CD4-positive, alpha-beta memory T cell (primary cell): ENCODE measurements at places on chromosomes 5 and 9. TPM values are rescaled to one million over a fixed set of nuclear protein-coding genes. Genes with fewer than 3 reads are reported as not detected.

- H3K4me1 ChIP-seq: no peaks in the 10 kb centered on the region
- DNase-seq: no peak
- no peaks in the 10 kb centered on the region for H3K36me3 ChIP-seq
- H3K27ac ChIP-seq: no peak overlapping the region
These were observed 71.0 kb downstream of the OSMR start for GRCh38 chr5:38916802-38917201.

DNA sequence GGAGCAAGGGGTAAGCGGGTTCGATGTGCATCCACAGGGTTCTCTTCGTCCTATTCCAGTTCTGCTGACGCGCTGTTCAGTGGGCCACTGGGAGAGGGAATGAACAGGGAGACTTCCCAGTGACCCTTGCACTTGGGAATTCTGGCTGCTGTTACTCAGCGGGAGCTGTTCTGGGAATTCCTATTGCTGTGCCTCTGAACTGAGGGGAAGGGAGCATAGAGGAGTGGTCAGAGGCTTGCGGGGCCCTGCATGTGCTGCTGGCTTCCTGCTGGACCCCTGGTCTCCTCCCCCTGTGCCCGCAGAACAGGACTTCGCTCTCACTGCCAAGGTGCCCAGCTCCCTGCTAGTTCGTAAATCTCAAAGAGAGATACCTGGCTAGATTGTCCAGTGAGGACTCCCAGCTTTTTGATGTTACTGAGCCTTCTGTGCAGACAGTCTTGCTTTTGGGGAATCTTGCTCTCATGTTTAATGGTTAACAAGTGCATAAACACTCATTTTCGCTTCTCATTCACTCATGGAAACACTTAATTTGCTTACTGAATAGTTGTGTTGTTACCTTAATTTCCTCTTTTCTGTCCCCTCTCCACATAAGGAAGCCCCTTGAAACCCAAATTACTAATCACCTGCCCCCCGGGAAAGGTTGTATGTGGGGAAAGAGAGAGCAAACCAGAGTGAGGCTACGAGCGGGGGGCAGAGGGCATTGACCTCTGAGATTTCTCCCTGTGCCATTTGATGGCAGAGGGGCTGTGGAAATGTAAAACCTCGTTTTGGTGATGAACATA is 5.9 kb downstream of the TRIO start:
- H3K27me3 ChIP-seq: no peaks in the 10 kb centered on the region
- H3K4me1 ChIP-seq: no peaks in the 10 kb centered on the region
- DNase-seq: no peak
- H3K27ac ChIP-seq: no peak overlapping the region
- H3K36me3 ChIP-seq: no peaks in the 10 kb centered on the region
- H3K4me3 ChIP-seq: no peak overlapping the region

GRCh38 chr9:134966697-134967546 is 49.2 kb upstream of the FCN1 start:
- H3K36me3 ChIP-seq: no peaks in the 10 kb centered on the region
- H3K27ac ChIP-seq: no peak overlapping the region
- H3K27me3 ChIP-seq: no peaks in the 10 kb centered on the region
- H3K4me1 ChIP-seq: no peaks in the 10 kb centered on the region

GRCh38 chr9:109769250-109769649 is 10.7 kb upstream of the PALM2AKAP2 start:
- no peaks in the 10 kb centered on the region for H3K36me3 ChIP-seq
- no peaks in the 10 kb centered on the region for H3K27me3 ChIP-seq
- H3K27ac ChIP-seq: no peak overlapping the region

- no peak for DNase-seq
- H3K4me3 ChIP-seq: no peak overlapping the region
- no peaks in the 10 kb centered on the region for H3K27me3 ChIP-seq
- H3K36me3 ChIP-seq: no peaks in the 10 kb centered on the region
These were observed 46.3 kb downstream of the UBE2QL1 start for GRCh38 chr5:6494939-6495338.

GRCh38 chr9:133074111-133074651 is 12.4 kb downstream of the CEL start:
- H3K4me1 ChIP-seq: no peaks in the 10 kb centered on the region
- H3K27me3 ChIP-seq: no peaks in the 10 kb centered on the region
- no peak for DNase-seq
- H3K27ac ChIP-seq: no peak overlapping the region

GRCh38 chr5:87776785-87777184 is 364.1 kb upstream of the CCNH start:
- peaks cover 6% of the 10 kb centered on the region for H3K27me3 ChIP-seq
- no peaks in the 10 kb centered on the region for H3K4me1 ChIP-seq
- DNase-seq: no peak
- H3K27ac ChIP-seq: no peak overlapping the region
- H3K36me3 ChIP-seq: no peaks in the 10 kb centered on the region

DNA sequence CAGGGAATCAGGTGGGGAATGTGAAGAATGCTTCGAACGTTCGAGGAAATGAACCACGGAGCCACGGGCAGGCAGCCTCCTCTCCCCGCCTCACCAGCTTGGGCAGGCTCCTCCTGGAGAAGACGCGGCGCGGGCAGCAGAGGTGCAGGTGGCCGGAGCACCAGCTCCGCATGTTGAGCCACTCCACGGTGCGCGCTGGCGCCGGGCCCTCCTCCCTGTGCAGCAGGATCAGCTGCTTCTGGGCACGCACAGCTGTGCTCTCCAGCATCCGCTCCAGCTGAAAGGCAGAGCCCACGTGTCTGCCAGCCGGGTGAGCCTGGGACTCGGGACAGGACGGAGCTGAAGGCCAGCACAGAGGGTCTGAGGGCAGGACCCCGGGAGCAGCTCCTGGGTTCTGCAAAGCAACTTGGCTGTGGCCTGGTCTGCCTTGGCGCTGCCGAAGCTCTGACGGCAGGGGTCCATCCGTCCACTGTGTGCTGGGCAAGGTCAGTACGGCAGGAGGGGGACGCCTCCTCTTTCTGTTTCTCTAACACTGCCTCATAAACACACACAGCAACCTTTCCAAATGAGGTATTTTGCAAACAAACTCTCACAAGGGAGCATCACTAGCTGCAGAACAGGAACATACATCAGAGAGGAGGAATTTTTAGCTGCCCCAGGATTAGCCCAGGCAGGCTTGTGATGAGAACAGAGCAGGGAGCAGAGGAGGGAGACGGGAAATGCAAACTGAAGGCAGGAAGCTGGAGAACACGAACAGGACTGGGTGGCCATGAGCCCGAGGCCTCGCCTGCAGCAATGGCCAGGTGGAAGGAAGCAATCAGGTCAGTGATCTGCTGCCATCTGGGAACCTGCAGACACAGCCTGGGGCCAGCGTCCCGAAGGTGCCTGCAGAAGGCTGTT is 20.1 kb upstream of the NSMF start:
- H3K27ac ChIP-seq: no peak overlapping the region
- DNase-seq: no peak
- H3K36me3 ChIP-seq: no peaks in the 10 kb centered on the region
- no peak overlapping the region for H3K4me3 ChIP-seq

DNA sequence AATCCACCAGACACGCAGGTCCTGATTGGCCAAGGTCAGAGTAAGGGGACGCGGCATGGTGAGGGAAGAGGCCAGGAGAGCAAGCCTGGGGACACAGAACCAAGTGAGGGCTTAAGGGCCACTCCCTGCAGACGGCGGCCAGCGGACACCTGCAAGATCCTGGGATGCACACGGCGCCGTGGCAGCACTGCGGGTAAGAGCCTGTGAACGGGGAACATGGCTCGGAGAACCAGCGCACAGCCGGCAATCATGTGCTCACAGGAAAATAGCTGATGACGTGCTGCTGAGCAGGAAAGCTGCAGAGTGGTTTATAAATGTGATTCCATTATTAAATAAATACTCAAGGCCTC is 27.0 kb upstream of the NSMF start:
- no peaks in the 10 kb centered on the region for H3K36me3 ChIP-seq
- H3K27me3 ChIP-seq: no peaks in the 10 kb centered on the region
- DNase-seq: no peak
- H3K27ac ChIP-seq: no peak overlapping the region

- H3K4me1 ChIP-seq: no peaks in the 10 kb centered on the region
- no peak overlapping the region for H3K27ac ChIP-seq
- H3K36me3 ChIP-seq: no peaks in the 10 kb centered on the region
- no peaks in the 10 kb centered on the region for H3K27me3 ChIP-seq
- no peak overlapping the region for H3K4me3 ChIP-seq
These were observed 107.2 kb upstream of the MAMDC2 start for GRCh38 chr9:69936427-69936826.

DNA sequence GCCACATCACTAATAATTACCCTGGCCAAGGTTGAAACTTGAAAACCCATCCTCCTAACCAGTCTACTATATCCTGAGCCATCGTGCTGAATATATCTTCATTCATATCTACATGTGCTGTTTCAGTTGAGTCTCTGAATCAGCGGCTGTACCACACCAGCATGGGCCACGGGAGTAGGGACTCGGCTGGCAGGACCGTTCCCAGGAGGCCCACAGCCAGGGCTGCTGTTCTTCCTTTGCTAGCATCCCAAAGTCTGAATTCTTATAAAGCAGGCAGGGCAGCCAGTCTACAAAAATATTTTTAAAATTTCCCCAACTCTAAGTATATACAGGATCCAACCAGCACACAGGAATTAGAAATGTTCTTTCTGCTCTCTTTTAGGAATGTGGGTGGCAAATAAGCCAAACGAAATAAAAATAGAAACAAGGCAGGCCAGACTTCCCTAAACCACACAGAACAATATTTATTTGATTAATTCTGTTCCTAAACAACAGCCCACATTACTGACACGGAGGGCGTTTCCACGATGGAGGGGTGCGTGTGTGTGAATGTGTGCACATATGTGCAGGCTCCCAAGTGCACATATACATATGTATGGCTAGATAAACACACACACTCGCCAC is 42.8 kb upstream of the EQTN start:
- no peaks in the 10 kb centered on the region for H3K36me3 ChIP-seq
- H3K4me1 ChIP-seq: no peaks in the 10 kb centered on the region
- no peak overlapping the region for H3K27ac ChIP-seq
- H3K27me3 ChIP-seq: no peaks in the 10 kb centered on the region

DNA sequence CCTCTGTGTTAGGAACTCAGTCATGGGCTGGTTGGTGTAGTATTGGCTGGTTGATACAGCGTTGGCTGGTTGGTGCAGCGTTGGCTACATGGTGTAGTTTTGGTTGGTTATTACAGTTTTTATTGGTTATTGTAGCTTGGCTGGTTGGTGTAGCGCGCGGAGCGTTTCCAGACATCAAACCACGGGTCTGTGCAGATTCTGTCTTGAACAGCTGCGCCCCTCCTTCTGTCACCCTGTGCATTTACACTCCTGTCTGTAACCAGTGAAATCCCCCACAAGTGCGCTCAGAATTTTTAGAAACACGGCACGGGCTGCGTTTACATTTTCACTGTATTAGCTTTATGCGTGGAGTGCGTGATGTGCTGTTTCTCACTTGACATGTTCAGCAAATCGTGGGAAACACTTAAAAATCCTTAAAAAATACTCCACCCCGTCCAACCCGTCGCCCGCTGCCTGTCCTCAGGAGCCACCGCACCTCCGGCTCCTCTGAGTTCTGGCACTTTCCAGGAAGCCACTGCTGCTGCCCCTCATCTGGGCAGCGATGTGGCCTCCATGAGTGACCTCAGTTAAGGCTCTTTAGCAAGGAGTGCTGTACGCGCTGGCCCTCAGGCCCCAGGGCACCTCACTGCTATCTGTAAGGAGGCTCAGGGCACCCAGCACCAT is 20.8 kb downstream of the NKD2 start:
- no peaks in the 10 kb centered on the region for H3K36me3 ChIP-seq
- no peak overlapping the region for H3K27ac ChIP-seq
- no peak overlapping the region for H3K4me3 ChIP-seq
- H3K27me3 ChIP-seq: no peaks in the 10 kb centered on the region

GRCh38 chr5:116763987-116764866 is 189.6 kb upstream of the SEMA6A start:
- no peak overlapping the region for H3K27ac ChIP-seq
- no peaks in the 10 kb centered on the region for H3K27me3 ChIP-seq
- DNase-seq: no peak
- no peak overlapping the region for H3K4me3 ChIP-seq

DNA sequence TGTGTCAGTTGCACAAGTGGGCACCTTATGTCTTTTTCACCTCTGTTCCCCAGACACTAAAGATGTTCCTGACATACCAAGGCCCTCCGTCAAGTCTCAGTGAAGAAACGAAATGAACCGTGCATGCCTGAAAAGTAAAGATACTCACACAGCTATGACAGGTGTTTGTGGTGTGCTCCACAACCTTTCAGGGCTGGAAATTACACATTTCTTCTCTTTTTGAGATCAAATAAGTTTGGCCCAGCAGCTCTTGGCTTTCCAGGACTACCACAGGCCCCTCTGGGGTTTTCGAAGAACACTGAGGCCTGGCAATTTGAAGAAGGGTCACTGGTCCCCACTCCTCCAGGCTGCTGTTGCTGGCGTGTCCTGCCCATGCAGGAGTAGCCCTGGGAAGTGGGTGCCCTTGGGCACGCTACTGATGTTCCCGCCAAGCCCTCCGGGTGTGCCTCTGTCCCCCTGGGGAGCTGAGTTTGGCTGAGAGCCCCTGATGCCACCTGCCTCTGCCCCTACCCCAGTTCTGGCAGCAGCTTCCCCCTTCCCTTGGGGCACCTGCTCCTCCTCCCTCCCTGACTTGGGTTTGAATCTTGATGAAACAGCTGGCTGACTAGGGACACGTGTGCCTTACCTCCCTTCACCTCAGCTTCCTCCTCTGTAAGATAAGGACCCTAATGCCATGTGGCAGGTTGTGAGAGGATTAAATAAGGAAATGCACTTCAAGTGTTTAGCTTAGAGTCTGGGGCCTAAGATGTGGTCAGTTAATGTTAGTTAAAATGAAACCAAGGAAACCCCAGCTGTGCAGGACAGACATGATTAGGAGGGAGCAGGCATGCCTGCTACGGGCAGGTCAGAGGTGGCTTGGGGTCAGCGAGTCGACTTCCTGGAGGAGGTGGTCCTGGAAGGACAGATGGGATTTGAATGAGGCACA is 49.1 kb upstream of the GADD45G start:
- H3K27me3 ChIP-seq: no peaks in the 10 kb centered on the region
- H3K27ac ChIP-seq: no peak overlapping the region
- no peak for DNase-seq

The DBH gene
- not detected for polyA plus RNA-seq

The SH3GL2 gene
- polyA plus RNA-seq: not detected

The IL9 gene
- polyA plus RNA-seq: not detected

The RASGEF1C gene
- polyA plus RNA-seq: not detected

The SLC6A3 gene
- not detected for polyA plus RNA-seq

The GADD45G gene
- not detected for polyA plus RNA-seq

The MELK gene
- not detected for polyA plus RNA-seq

The TRIM36 gene
- not detected for polyA plus RNA-seq

The ITGA1 gene
- 1.9 TPM for polyA plus RNA-seq
